ENCODE measurements at places on chromosomes 12 and 14.

GRCh38 chr14:92680781-92681650 is 67.4 kb downstream of the LGMN start:
- no peaks in the 10 kb centered on the region for H3K27me3 ChIP-seq
- H3K4me1 ChIP-seq: peaks cover 50% of the 10 kb centered on the region
- H3K27ac ChIP-seq: peak overlapping the region; percentile 65
- no peak overlapping the region for H3K4me3 ChIP-seq
- H3K36me3 ChIP-seq: peaks cover 72% of the 10 kb centered on the region

GRCh38 chr12:115204957-115205754 is 521.2 kb upstream of the TBX3 start:
- no peaks in the 10 kb centered on the region for H3K4me1 ChIP-seq
- H3K4me3 ChIP-seq: no peak overlapping the region
- H3K36me3 ChIP-seq: no peaks in the 10 kb centered on the region
- H3K27ac ChIP-seq: no peak overlapping the region
- no peaks in the 10 kb centered on the region for H3K27me3 ChIP-seq
- no peak for DNase-seq

- H3K36me3 ChIP-seq: no peaks in the 10 kb centered on the region
- no peak overlapping the region for H3K4me3 ChIP-seq
- DNase-seq: peak; percentile 87
- H3K27me3 ChIP-seq: no peaks in the 10 kb centered on the region
These were observed 9.9 kb downstream of the UBC start for GRCh38 chr12:124904306-124905098.

GRCh38 chr14:86027990-86028389 is 498.0 kb downstream of the FLRT2 start:
- no peak overlapping the region for H3K4me3 ChIP-seq
- DNase-seq: no peak
- H3K4me1 ChIP-seq: no peaks in the 10 kb centered on the region
- no peaks in the 10 kb centered on the region for H3K27me3 ChIP-seq
- no peaks in the 10 kb centered on the region for H3K36me3 ChIP-seq
- no peak overlapping the region for H3K27ac ChIP-seq

DNA sequence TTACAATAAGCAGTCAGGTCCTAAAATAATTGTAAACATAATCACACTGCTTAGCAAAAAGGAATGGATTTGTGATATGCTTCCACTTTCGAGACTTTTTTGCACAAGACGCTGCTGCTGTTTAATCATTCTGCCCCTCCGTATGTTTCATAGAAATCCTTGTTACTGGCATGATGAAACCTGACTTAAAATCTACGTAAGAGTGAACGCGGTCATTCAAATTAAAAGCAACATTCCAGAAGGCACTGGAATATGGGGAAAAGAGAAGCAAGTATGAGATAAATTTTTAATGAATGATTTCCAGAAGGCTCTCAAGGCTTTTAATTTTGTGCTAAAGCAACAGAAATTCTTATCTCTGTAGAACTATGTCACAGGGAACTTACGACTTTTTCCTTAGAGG is 1.1 kb downstream of the CNIH1 start:
- peaks cover 55% of the 10 kb centered on the region for H3K4me1 ChIP-seq
- H3K36me3 ChIP-seq: no peaks in the 10 kb centered on the region
- H3K27ac ChIP-seq: no peak overlapping the region
- H3K4me3 ChIP-seq: peak overlapping the region; percentile 70

GRCh38 chr14:50388256-50388931 is 8.3 kb downstream of the CDKL1 start:
- peaks cover 9% of the 10 kb centered on the region for H3K4me1 ChIP-seq
- no peaks in the 10 kb centered on the region for H3K27me3 ChIP-seq
- H3K36me3 ChIP-seq: no peaks in the 10 kb centered on the region
- DNase-seq: peak; percentile 76
- no peak overlapping the region for H3K4me3 ChIP-seq

Data from spleen (tissue), 13 donors.